ENCODE measurements at places on chromosomes 6 and 20. TPM values are rescaled to one million over a fixed set of nuclear protein-coding genes. Genes with fewer than 3 reads are reported as not detected.

GRCh38 chr6:48199499-48199898 lies 88.5 kb upstream of the PTCHD4 start:
- H3K4me3 ChIP-seq: no peak overlapping the region
- H3K36me3 ChIP-seq: peaks cover 13% of the 10 kb centered on the region
- no peak overlapping the region for H3K27ac ChIP-seq

CRISP2 gene
- total RNA-seq: not detected

TMEM244 gene
- not detected for total RNA-seq

GRCh38 chr6:119040636-119041035 lies 37.8 kb downstream of the FAM184A start:
- DNase-seq: no peak
- peaks cover 5% of the 10 kb centered on the region for H3K4me1 ChIP-seq
- no peak overlapping the region for H3K27ac ChIP-seq
- no peaks in the 10 kb centered on the region for H3K27me3 ChIP-seq
- H3K4me3 ChIP-seq: no peak overlapping the region

DNA sequence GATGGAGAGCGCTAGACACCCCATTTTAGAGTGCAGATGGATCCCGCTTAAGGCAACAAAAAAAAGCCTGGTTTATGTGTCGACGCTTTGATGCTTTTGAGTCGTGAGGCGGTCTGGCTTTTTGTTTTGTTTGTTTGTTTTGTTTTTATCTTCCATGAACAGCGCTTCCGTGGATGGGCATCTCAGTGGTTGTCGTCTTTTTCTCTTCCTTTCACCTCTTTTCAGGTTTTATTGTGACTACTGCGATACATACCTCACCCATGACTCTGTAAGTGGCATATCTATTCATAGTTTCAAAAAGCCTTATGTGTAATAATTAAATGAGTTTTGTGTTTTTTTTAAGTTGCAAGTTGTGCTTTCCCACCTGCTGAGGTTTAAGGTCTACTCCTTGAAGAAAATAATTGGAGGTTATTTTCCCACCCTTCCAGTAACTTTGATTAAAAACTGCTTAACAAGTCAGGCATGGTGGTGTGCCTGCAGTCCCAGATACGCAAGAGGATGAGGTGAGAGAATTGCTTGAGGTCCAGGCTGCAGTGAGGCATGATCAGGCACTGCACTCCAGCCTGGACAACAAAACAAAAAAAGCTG lies 476 bp downstream of the SNRPC start:
- H3K36me3 ChIP-seq: peaks cover 27% of the 10 kb centered on the region
- H3K4me3 ChIP-seq: no peak overlapping the region
- no peaks in the 10 kb centered on the region for H3K4me1 ChIP-seq
- no peaks in the 10 kb centered on the region for H3K27me3 ChIP-seq
- H3K27ac ChIP-seq: no peak overlapping the region

DNA sequence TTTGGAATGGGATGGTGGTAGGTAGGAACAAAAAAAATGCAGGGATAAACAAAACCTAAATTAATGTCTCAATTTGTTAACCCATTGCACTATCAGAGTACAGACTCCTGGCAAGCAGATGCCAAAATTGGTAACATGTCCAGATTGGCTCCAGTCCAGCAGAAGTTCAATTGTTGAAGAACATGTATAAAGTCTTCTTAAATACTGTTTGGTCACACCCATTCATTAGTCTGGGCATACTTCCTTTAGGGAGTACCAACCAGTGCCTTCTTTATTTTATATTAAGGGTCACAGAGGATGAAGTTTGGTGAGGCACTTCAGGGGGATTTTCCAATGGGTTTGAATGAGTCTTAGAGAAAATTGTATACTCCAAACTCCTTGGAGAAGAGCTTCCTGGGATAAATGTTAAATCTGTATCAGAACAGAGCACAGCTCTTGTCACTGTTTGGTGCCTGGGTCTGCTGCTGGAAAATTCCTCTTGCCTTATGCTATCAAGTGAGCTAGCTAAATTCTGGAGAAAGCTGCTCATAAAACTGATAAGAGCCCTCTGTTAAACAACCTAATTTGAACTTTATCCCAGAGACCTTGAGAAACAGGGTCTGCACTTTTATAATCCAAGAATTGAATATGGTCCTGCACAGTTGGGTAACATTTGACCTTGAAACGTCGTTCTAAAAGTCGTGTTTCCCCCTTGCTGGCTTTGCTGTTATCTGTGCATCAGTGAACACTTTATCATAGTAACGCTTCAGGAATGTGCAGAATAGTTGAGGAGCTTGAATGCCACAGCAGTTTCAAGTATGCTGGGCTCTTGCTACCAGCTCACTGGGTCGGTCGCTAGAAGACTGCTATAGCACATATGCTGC lies 334.1 kb upstream of the CITED2 start:
- H3K27ac ChIP-seq: no peak overlapping the region
- no peak for DNase-seq
- no peak overlapping the region for H3K4me3 ChIP-seq
- no peaks in the 10 kb centered on the region for H3K4me1 ChIP-seq
- H3K36me3 ChIP-seq: no peaks in the 10 kb centered on the region
- H3K27me3 ChIP-seq: no peaks in the 10 kb centered on the region

DNA sequence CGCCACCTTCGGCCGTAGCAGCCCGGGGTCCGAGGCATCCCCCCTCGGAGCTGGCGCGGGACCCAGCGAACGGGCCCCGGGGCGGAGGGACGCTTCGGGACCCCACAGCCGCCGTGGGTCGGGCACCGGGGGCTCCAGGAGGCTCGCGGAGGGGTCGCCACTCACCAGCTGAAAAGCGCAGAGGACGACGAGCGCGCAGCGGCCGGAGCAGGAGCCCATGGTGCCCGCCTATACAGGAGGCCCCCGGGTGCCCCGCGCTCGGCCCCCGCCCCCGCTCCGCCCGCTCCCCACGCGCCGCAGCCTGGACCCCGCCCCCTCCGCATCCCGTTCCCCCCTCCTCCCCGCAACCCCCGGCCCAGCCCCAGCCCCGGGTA lies at the start of gene NKAIN4:
NKAIN4 (minus strand) TSS at position 232 of the 374 bp plus-strand sequence; CDS start at position 219, 13 bp downstream.
- H3K4me1 ChIP-seq: no peaks in the 10 kb centered on the region
- H3K27ac ChIP-seq: no peak within 1 kb of the TSS

DNA sequence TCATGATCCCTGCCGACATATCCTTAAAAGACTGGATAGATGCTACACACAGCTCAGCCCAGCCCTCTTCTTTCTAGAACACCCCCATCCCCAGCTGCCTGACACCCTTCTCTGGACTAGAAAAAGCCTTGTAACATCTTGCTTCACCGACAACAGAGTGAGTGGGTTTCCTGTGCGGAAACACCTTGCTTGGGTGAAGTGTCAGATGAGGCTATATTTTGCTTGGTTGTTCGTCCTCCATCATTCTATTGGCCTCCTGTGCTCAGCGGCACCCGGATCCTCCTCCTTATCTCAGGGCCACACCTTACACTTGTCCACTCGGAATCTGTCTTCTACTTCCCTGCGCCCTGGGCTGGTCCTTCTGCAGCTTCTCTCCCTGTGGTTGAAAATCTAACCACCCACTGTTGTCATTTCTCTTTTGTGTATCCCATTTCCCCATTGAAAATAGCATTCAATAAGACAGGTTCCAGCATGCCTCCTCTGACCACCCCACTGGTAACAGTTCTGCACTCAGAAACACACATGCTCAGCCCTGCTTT lies 101.3 kb upstream of the MLN start:
- no peaks in the 10 kb centered on the region for H3K36me3 ChIP-seq
- no peak overlapping the region for H3K27ac ChIP-seq
- H3K4me3 ChIP-seq: no peak overlapping the region
- no peaks in the 10 kb centered on the region for H3K27me3 ChIP-seq

LY86 gene
- total RNA-seq: not detected

Data from H9 (cell line).